ENCODE measurements at places on chromosomes 6 and 20.

DNA sequence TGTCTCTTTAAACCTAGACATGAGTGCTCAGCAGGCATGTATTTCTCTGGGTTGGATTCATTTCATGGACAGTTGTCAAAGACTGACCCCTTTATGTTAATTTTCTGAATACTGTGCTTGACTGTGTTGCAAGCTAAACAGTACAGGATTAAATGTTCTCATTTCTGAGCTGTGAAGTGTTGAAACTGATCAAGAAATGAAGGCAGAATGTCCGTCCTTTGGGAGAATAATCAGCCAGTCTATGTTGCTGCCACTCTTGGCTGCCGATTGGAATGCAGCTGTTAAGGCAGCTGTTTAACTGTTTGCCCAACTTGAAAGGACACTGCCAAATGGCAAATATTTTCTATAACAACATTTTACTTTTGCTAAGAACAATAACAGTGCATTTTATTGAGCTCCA is 87.3 kb downstream of the CEP57L1 start:
- no peak for DNase-seq

- no peak for DNase-seq
Observed at GRCh38 chr20:50540620-50541605, 30.7 kb downstream of the PTPN1 start.

DNA sequence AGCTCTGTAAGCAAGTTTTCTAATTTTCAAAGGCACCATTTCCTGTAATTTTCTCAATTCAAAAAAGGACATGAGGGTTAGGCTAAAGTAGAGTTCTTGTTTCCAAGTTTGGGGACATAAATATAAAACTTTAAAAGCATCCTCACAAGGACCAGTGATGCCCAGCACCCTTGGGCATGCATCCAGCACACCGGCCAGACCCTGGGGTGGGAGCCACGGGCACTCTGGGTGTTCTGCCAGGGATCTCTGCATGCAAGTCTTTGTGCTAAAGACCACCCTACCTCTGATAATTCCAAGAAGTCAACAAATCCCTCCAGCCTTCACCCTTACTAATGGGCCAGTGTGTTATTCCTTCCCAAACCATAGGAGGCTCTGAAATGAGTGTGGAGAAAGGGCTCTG is 46.5 kb downstream of the PLCG1 start:
- no peak for DNase-seq

DNA sequence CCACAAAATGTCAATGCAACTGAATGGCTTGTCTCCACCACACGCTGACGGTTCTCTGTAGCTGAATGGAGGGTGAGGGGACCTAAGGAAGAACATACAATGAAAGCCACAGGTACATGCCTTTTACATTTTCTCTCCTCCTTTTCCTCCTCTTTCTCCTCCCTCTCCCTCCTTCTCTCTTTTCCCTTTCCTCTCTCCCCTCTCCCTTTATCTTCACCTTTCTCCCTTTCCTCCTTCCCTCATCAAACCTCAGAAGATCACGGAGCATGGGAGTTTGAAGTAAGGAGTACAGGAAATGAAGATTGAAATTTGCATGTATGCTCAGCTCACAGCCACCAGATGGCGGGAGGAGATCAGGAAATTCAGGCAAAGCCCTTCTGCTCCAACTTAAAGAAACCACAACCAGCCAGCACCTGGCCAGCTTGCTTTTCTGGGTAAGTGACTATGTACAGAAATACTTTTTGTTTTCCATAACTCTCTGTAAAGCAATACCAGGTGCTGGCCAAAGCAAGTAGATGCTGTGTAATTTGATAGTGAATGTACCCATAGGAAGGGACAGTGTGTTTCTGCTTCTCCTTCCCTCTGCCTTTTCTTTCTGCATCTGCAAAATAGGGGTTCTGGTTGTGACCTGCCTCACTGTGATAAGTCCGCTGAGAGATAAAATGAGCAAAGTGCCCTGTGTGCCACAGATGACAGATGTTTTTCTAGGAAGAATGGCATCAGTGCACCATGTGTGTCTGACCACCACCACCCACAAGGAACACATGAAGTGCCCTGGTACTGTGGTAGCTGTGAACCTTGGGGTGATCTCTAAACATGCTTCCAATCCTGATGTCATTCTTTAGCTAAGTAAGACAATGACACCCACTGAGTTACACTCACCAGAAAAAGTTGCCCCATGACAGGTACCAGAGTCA is 18.6 kb upstream of the FOXO3 start:
- peak; percentile 46 for DNase-seq

DNA sequence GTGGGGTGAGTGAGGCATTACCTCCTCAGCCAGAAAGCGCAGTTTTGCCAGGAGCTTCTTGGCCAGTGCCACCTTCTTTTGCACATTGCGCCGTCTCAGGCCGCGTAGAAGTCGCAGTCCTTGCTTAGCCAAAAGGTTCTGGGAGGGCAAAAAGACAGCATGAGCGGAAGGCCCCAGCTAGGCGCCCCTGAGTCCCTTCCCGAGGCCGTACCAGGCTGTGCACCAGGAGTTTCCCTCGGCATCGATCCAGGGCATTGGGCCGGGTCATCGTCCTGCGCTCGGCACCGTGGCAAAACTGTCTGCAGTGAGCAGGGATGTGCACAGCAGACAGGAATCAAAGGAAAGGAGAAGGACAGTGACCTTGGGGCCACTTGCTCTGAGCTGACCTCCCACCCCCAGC is 20.2 kb upstream of the SPAG4 start:
- no peak for DNase-seq

DNA sequence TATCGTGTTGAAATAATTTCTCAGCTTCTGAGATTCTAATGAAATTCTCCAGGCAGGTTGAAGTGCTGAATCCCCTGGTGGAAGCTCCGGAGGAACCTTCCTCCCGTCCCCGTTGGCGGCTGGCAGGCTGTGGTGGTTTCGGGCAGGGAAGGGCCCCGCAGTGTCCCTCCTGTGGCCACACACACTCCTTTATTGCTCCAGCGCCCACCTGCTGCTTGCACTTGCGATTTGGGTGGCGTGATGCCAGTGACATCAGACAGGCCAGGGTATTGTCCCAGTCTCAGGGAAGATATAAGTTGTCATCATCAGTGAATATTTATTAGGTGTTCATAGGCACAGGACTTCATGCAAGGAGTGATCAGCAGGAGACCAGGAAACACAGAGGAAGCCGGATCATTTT is 530.4 kb downstream of the QKI start:
- no peak for DNase-seq

GRCh38 chr6:168374051-168374502 is 54.5 kb upstream of the DACT2 start:
- no peak for DNase-seq

DNA sequence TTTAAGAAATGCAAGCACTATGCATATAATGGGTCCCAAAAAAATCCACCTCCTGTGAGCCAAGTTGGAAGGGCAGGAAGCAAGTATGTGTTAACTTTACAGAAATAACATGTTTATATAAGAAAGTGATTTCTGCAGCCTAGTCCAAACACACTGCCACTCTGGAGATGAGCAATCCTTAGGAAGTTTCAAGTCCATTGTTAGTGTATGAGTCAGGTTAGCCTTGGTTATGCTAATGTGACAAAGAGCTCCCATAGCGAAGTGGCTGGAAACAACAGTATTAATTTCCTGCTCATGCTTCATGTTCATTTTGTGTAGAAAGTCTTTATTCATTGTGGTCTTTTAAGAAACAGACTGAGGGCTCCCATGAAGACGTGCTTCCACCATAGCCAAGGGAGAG is 121.4 kb downstream of the TBXT start:
- no peak for DNase-seq

DNA sequence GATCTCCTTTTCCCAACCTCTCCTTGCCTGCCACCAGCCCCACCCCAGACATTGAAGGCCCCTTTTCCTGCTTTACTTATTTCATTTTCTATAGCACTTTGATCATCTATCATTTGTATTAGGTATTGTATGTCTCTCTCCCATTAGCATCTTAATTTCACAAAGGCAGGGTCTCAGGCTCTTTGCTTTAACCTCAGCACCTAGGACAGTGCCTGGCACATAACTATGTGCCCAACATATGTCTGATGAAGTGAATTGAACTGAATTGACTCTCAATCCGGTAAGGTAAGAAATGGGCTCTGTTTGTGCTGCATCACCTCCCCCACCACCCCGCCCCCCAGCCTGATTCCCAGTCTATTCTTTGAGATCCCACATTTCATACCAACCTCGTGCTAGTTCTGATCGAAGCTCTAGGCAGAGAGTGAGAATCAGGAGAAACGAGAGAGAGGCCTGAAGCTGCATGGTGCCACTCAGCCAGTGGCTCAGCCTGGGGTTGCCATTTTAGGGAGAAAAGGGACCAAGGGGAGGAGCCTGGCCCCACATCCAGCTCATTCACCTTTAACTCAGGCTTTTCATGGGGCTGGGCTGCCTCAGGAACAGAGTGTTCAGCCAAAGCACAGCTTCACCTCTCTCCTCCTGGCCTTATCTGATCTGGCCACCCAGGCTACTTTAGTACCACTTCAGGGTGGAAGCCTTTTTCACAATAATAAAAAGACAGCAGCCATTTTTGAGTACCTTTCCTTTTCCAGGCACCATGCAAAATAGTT is at the start of gene SPINT3:
SPINT3 (minus strand) TSS at position 476 of the 767 bp plus-strand sequence; CDS start at position 462, 14 bp downstream.
- DNase-seq = no peak

DNA sequence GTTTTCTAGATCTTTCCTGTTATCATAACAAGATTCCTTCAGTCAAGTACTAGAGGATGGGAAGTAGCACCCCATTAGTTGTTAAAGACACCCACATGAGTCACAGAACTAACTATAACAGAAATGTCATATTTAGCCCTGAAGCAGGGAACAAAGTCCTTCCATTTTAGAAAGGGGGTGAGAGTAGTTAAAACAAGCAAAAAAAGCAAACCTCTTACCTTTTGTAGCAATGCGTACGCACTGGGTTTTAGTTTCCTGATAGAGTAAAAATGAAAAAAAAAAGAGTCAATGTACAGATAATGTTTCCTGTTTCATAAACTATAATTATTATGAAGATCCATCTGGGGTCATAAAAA is 163.7 kb upstream of the THEMIS start:
- no peak for DNase-seq

DNA sequence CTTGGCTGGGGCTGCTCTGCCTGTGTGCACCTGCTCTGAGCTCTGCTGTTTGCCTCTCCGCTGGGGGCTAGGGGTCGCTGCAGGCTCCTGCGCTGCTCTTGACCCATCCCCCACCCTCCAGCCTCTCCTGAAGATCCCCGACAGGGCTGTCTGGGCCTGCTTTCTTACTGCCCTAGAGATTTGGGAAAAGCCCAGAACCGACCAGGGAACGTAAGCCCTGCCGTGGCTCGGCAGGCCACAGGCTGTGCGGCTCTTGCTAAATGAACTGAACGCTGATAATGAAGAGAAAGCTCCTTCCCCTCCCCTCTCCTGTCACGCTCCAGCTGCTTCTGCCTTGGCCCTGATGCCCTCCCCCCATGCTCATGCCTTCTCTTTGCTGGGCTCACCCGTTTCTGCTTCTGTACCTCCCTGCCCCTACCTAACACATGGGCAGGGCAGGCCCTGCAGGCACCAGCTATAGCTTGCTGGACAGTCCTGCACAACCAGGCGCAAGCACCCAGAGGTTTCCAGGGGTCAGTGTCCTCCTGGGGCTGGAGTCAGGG is 32.0 kb upstream of the PCMTD2 start:
- no peak for DNase-seq

DNA sequence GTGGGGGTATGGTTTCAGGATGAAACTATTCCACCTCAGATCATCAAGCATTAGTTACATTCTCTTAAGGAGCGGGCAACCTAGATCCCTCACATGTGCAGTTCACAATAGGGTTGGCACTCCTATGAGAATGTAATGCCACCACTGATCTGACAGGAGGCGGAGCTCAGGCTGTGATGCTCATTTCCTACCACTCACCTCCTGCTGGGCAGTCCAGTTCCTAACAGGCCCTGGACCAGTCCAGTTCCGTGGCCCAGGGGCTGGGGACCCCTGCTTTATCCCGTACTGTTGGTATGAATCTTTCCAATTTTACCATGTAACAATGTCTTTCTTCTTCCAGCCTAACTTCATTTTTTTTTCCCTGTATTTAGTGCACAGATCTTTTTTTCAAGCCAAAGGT is 94.9 kb downstream of the OGFRL1 start:
- DNase-seq = no peak

GRCh38 chr6:52994839-52995088 is 320 bp downstream of the GSTA4 start:
- peak; percentile 4 for DNase-seq

DNA sequence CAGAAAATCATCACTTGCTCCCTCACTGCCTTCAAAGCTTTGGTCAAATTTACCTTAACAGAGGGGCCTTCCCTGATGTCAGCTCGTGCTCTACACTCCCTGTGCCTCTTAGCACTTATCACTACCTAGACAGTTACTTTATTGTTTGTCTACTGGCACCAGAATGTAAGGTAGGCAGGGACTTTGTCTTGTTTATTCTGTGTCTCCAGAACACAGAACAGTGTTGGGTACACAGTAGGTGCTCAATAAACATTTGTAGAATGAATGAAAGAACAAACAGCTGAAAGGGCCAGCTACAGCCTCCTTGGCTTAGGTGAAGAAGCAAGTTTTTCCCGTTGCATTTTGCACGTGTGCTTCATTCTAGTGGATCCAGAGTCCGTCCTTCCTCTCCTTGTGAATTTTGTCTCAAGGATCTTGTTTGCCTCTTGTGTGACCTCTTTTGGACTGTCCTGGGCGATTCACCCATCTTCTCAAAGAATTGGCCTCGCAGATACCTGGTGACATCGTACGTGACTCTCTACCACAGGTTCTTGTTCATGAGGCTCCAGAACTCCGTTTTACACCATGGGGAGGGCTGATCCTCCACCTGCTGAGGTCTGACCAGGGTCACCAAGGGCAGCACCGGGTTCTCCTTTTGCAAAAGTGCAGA is 84.2 kb upstream of the ARMC2 start:
- no peak for DNase-seq

- no peak for DNase-seq
Observed at GRCh38 chr20:59398537-59399205, 98.3 kb downstream of the EDN3 start.

DNA sequence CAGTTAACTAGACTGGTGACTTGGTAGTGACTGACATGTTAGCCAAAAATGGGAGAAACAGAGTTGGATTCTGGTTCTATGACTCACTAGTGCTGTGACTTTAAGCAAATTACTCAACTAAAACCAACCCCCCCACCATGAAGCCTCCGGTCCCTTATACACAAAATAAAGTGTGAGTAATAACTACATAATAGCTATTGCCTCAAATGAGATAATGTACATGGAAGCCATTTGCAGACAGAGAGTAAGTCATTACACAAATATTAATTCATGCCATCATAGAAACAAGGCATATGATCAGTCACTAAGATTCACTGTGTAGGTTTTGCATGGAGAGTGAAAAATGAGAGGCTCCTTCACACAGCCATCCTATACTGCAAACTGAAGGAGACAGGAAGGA is 111.9 kb downstream of the HIVEP2 start:
- DNase-seq = no peak

GRCh38 chr6:54747955-54748354 is 98.6 kb upstream of the FAM83B start:
- no peak for DNase-seq

GRCh38 chr20:8790442-8791074 is 278.3 kb upstream of the PLCB4 start:
- no peak for DNase-seq

Measured in stimulated activated CD4-positive, alpha-beta T cell treated with anti-CD3 and anti-CD28 coated beads, Interleukin-12 subunit alpha, Interleukin-12 subunit beta, amount 100 ng/mL, for 24 hours (primary cell).